Stimulated activated CD4-positive, alpha-beta T cell treated with anti-CD3 and anti-CD28 coated beads, Interleukin-15, amount 100 ng/mL, for 1 hour (primary cell): ENCODE measurements at places on chromosomes 4 and X.

GRCh38 chrX:69024931-69025330, 140.3 kb downstream of the PJA1 start:
- DNase-seq, result no peak

DNA sequence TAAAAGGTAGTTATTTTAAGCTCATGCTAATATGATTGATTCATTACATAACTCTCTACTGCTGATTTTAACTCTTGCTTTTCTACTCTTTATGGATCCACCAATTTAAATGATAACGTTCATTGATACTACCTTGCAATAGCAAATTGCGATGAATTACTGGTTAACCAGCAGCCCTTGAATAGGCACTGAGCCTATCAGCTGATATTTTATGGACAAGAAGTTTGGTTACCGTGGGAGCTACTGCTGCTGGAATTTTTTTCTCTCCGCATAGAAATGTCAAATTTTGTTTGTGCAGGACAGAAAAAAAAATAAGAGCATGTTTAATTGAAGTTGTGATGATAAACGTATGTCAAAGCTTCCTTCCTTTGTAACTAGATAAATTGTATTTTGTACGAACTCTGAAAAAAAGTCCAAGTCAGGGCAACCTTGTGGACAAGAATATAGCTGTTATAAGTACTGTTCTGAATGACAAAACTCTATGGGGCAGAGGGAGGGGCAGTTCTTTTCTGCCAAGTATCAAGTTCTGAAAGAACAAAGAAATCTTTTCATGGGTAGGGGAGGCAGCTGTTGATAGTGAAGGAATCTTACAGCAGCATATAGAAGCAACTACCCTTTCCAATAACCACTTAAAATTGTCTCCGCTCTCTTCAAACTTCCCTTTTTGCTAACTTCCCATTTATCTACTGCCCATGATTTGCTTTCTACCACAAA, 434.9 kb upstream of the PABPC4L start:
- DNase-seq, result no peak

DNA sequence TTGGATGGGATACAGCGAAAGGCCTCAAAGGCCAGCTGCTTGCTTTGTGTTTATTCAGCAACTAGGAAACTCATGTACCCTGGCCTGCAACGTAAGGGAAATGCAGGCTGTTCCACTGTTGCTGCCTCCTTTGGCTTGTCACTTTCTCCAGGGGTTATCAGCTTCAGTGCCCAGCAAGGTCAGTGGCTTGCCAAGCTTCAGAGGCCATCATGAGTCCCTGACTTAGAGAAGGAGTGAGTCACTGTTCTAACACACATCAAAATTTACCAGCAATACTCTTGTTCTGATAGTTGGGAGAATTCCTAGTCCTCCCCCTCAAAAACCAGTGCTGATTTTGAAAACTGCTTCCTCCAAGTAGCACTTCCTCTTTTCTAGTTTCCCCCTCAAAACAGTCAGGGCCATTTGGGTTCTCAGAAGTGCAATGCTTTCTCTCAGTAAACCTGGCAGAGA, 250.8 kb downstream of the ARHGAP24 start:
- DNase-seq, result no peak

DNA sequence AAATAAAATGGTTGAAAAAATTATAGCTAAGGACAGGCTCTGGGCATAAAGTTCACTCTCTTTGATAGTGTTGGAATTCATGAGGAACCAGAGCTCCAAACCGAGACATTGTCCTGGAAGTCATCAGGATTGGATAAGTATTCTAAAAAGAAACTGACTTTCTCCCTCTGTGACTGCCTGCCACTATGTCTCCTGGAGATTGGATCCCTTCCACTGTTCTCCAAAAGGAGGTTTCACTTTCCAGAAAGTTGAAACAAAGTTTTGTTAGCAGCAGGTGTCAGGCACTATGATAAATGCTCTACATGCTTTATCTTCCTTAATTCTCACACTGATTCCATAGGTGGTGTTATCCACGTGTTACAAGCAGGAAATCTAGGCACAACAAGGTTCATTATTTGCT, 16.8 kb downstream of the BANK1 start:
- no peak for DNase-seq

DNA sequence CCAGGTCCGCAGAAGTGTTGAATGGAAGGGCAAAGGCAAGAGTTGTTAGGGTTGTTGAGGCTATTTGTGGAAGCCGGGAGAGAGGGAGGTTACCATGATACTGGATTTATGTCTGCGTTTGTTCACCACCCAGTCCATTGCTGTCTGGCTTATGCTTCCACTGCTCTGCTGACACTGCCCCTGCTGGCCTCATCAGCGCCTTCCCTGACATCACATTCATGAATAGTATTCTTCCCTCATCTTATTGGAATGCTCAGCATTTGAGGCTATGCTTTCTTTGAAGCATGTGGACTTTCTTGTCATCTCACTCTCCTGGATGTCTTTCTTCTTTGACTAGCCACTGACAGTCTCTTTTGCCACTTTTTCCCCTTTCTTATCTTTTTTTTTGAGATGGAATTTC, 10.3 kb downstream of the GNL3L start:
- DNase-seq, result no peak

- no peak for DNase-seq
Observed at GRCh38 chr4:27861381-27861787, 1000.7 kb downstream of the STIM2 start.

DNA sequence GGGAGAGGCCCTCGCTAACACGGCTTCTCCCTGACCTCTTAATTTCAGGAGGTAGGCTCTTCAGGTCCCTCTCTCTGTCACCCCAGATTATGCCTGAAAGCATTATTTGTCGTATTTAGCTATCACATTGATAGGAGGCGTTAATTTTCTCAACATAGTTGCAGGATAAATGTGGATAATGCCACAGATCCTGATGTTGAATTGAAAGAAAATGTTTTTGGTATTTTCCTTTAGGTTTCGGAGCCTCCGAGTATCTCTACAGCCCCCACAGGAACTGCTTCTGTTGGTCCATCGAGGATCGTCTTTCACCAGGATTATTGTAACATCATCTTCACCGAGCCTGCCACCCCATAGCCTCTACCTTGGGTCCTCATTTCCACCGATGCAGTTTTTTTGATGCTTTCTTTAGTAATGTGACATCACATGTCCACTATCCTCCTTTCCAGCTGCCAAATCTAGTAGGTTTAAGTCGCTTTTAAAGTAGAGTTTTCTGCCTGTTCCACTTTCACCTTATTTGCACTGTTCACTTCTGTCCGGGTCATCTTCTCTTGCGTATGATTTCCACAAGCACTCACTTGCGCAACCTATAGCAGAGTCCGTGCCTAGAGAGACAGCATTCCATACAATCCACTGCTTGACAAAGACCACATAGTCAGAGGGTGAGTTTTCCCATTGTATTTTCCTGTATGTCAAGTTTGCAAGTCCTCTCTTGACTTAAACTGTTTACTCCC, 665 bp downstream of the TIGD2 start:
- DNase-seq, result no peak

DNA sequence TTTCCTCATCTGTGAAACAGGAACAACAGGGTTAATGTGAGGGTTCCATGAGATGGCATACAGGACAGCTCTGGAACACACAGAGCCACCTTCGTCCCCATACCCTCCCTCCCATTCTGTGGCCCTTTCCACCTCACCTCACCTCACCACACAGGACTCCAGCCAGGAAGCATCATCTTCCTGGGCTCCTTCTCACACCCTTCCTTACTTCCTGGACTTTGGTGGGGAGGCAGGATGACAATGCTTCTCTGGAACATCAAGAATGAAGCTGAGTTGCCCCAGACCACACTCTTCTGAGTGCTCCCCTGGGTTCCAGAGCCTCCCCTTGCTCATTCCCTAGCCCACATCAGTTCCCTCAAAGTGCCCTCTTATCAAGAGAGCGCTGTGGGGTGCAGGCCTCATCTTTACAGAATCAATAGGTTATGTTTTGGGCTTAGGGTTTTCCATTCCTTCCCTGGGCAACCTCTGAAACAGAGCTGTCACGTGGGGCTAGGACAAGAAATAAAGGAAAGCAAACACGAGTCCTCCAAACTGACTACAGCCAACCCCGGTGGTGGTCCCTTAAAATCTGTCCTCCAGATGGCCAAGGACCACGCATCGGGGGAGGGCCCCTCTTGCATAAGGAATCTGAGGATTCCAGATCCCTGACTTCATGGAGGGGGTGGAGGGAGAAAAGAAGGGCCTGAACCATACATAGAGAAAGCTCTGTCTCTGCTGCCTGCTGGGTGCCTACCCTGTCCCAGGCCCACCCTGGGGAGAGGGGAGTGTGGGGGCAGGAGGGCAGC, 74.4 kb upstream of the ATP6AP2 start:
- no peak for DNase-seq

GRCh38 chr4:110032603-110033002, 119.9 kb downstream of the EGF start:
- no peak for DNase-seq

DNA sequence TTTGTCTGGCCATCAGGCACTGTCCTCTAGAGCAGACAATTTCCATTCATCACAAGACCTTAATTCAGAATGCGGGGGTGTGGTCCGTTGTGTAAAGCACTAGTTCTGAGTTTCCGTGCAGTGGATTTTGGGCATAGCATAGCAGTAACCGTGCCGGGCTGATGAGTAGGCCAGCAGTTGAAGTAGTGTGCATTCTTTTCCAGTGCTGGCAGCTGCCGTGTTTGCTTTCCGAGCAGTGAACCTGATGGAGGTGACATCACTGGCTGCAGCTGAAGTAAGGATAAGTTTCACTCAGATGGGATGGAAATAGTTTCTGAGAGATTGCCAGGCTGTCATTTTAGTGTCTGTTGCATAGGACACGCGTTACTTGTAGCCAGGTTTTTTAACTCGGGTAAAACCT, 107.0 kb upstream of the STIM2 start:
- DNase-seq, result no peak

GRCh38 chr4:98778206-98778605, 119.8 kb upstream of the TSPAN5 start:
- DNase-seq, result no peak

DNA sequence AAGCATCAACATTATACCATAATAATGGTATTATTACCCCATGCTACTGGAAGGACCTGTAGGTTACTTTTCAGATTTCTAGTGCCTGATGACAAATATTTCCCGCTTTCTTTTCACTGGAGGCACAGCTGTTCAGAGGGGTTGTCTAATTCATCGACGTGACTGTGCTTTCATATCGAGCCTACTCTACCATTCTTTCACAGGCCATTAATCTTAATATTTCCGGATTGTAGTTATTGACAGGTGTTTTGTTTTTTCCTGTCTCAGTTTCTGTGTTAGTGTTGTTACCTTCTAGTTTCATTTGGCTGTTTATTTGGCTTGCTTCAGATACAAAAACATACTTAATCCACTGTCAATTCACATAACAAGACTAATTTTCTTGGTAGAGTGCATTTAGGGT, 330.9 kb downstream of the SPOCK3 start:
- DNase-seq, result no peak

DNA sequence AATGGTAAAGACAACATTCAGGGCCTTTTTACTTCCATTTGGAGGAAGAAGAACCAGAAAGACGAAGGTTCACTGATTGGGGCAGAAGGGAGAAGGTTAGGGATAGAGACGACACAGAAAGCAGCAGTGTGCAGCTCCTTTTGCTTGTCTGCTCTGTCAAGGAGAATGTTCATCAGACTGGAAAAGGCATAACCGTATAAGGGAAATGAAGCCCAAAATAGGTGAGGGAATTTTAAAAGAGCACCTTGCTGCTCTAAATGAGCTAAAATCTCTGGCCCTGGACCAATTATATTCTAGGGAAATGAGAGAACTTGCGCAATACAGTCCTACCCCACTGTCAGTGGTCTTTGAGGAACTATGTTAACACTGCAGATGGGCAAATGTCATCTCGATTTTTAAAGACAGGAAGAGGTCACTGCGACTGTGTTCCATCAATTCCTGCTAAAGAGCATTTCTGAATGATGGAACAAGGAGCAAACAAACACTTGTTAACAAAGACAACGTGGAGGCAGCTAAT, 909.8 kb upstream of the FTHL17 start:
- no peak for DNase-seq

GRCh38 chr4:142405695-142406498, 440.2 kb downstream of the INPP4B start:
- DNase-seq, result no peak

DNA sequence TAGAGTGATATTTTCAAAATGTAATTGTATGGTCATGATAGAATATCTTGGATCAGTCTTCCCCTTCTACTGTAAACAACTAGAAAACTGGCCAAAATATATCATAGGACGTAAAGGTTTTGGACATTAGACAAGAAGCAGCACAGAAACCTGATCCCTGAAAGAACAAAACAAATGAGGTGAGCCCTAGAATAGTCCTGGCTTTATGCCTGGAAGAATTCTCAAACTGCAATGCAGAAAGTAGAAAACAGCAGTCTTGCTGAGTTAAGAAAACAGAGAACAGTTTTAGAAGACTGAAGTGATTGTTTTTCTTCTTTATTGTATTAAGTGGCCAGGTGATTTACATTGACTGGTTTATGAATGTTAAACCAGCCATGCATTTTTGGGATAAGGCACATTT, 19.5 kb downstream of the NSUN7 start:
- no peak for DNase-seq

GRCh38 chr4:106266201-106266600, 49.8 kb downstream of the TBCK start:
- DNase-seq, result no peak

DNA sequence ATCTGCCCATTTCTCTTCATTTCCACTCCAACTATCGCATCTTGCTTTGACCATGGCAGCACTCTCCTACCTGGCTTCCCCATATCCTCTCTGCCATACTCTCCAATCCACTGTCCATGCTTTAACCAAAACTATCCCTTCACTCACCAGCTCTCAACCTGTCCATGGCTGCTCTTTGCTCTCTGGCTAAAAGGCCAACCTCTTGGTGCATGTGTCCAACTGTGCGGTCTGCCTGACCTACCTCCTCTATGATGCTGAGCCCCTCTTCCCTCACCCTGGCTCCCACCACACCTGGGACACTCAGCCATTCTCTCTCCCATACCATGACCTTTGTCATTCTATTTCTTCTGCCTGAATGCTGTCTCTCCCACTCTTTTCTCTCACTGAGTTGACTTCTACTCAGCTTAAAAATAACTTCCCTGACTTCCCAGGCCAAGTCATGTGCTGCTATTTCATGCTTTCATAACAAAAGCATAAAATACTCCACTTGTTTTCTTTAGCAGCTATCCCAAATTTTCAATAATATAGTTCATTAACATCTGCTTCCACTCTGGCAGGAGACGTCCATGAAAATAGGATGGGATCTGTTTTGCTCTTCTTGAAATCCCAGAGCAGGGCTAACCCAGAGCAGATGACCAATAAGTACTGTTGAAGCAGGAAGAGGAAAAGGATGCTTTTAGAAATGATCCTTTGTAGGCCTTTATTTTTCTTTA, 29.8 kb upstream of the KLF3 start:
- DNase-seq, result no peak

DNA sequence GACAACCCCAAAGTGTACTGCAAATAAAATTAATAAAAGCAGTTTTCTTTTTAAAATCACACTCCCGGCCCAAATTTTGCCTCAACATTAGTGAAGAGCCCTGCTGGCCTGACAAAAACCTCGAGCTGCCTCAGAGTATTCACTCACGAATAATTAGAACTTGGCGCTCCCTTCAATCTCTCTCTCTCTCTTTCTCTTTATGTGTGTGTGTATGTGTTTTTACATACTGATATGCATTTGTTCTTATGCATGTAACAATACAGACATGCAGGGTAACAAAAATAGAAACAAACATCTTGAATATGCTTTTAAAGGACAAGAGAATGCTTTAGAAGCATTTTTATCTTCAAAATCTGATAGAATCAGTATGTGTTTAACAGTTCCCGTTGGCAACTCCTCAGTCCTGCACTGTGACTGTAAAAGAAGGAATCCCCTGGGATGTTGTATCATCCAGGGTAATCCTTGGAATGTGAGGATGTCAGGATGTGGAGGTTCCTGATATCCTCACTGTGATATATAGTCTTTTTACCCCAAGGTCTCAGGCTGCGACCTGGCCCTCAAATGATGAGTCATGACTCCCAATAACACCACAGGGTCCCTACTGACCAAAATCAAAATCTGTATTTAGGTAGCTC, 53.0 kb downstream of the PTCHD1 start:
- no peak for DNase-seq
